ENCODE measurements at places on chromosomes 7 and 10.
A peak's percentile ranks its signal among the peaks of the same experiment; 100 is the strongest.

GRCh38 chr10:35470248-35470924 lies 134.1 kb downstream of the CCNY start:
- no peak for DNase-seq

DNA sequence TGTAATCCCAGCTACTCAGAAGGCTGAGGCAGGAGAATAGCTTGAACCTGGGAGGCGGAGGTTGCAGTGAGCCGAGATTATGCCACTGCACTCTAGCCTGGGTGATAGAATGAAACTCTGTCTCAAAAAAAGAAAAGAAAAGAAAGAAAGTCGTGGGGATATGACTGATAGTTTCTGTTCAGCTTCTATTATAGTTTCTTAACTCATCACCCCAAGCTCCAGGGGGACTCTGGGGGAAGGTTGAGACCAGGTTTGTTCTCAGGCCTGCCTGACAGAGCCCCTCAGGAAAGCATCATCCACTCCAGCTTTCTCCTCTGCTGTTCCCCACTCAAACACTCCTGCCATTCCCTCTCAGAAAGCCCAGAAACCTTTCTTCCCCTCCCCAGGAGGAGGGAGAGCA lies 542.4 kb upstream of the GALNT17 start:
- DNase-seq: no peak

GRCh38 chr10:119103241-119103902 lies 541 bp upstream of the DENND10 start:
- DNase-seq: no peak

- DNase-seq: no peak
Measured at GRCh38 chr10:132566892-132567291, 29.3 kb downstream of the INPP5A start.

- no peak for DNase-seq
Measured at GRCh38 chr7:134457210-134457609, 1.7 kb downstream of the AKR1B1 start.

DNA sequence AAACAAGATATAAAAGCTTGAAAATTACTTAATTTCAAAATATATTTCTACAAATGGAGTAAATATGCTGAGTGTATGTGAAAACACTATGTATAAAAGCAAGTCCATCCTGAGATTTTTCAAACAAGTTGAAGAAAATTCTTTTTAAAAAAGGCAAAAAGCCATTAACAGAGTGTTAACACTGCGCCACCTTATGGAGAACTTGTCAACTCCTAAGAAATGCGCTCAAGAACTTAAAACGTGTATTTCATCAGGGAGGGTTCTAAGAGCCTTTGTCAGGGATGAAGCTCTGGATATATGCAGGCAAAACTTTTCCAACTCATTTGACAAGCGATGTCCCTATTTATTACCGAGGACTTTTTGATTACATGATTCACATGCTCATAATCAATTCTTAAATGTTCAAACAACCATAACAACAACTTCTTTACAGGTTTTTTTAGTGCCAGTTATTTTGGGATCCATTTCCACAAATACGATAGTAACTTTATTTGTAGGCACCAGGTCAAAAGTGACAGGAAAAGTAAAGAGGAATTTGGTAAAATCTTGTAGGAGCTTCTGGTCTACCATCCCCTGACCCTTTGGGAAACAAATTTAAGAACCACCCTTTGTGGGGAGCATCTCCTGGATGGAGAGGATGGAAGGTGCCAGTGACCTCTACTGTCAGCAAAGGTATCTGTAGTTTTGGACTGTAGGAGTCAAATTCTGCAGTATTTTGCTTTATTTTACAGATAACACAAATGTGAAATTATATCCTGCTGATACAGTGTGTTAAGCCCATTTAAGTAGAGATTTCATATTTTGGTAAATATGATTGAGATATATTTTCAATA lies 23.2 kb downstream of the CALCR start:
- DNase-seq: peak; percentile 73

DNA sequence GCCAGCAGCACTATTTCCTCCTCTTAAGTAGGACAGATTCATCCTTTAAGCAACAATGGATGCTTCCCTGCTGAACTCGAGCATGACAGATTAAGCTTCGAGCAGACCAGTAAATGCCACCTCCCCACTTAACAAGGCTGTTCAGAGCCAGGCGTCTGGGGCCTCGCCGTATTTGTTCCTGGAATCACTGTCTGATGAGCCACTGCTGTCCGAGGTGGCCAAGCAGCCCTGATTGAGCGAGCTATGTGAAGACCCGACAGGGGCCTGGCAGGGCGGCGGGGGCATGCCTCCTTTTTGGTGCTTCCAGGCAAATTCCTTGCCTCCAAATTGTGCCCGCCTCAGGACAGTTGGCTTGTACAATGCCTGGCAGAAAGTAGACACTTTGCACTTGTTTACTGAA lies 862.6 kb downstream of the NRG3 start:
- no peak for DNase-seq

- DNase-seq: no peak
Measured at GRCh38 chr7:85474234-85474633, 287.4 kb upstream of the SEMA3D start.

GRCh38 chr7:132298790-132299189 lies 277.5 kb downstream of the PLXNA4 start:
- DNase-seq: no peak

- peak; percentile 56 for DNase-seq
Measured at GRCh38 chr7:156650042-156650441, 9.5 kb downstream of the RNF32 start.

DNA sequence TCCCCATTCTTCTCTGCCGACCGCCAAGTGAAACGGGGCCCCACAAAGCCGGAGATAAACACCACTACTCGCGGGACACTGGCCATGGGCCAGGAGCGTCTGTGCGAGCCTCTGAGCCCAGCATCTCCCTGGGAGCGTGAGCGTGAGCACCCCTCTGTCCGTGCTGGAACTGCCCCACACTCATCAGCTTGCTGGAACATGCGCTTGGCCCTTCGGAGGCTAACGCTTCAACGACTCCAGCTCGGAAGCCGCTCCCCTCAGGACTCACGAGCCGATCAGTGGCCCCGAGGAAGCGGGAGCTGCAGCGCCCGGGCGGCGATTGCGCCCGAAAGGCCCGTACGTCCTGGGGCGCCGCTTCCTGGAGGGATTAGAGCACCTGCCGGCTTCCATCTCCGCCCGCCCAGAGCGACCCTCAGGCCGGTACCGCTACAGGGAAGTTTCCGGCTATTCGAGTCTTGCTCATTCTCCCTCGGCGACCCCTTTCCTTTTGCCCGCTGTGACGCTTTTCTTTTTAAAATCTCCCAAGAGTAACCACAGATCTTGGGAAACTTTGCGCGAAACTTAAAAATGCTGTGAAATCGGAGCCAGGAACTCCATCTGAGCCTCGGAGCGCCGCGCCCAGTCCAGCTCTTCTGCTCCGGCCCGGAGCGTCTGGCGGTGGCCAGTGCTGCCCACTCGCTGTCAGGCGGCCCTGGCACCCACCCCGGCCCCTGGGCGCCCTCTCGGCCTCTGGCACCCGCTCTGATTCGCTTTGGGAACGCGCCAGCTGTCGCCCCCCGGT lies 1.0 kb downstream of the TLL2 start:
- DNase-seq: peak; percentile 48

- DNase-seq: no peak
Measured at GRCh38 chr7:121484089-121484763, 88.1 kb upstream of the FAM3C start.

- peak; percentile 1 for DNase-seq
Measured at GRCh38 chr10:51124852-51125251, 50.6 kb downstream of the PRKG1 start.

- DNase-seq: no peak
Measured at GRCh38 chr10:23186697-23187096, 5.4 kb upstream of the PTF1A start.

DNA sequence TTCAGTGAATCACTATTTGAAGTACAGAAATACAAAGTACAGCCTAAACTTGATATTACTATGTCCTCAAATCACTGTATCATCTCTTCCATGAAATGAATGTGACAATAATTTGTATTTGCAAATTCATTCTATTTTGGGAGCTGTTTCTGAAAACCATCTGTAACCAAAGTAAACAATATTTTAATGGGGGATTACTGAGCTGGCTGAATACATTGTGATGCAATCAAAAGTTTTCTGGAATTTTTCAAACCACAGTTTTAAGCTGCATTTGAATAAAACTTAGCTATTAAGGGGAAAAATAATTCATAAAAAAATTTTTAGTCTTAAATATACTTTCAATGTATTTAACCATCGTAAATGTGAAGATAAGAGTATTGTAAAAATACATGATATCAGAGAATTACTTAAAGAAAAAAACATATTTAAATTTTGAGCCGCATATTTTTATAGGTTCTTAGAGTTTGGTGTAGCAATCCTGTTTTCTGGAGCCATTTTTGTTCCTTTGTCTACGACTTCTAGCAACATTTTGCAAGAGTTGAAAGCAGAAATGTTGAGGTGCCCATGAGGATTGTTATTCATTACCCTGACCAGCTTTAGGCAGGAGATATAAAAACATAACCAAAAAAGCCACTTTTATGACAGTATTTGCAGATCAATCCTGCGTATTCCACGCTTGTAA lies 45.9 kb upstream of the AGMO start:
- DNase-seq: no peak

- DNase-seq: no peak
Measured at GRCh38 chr10:85647741-85648140, 718.9 kb downstream of the GRID1 start.

GRCh38 chr10:128393546-128393945 lies 267.3 kb upstream of the MKI67 start:
- no peak for DNase-seq

DNA sequence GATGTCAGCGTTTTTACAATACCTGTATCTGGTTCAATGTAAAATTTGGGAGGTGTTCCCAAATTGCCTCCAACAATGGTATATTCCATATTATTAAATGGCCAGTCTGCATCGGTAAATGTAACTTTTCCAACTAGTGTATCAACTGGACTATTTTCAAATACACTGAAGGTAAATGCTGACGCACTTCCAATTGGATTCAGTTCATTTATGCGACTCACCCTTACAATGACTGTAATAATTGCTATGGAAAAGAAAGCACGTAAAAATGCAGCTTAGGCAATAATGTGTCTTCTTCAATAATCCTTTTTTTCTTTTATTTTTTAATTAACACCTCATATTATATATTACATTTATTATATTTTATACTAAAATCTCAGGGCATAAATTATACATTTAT lies 209.1 kb downstream of the HGF start:
- no peak for DNase-seq

Measured in hematopoietic multipotent progenitor cell treated with erythropoietin and hydrocortisone succinate and interleukin-3 and kit ligand, for 4 days (in vitro differentiated cells).